ENCODE measurements at places on chromosomes 7 and 10.

GRCh38 chr7:157898802-157899505, 562.1 kb downstream of the DNAJB6 start:
- DNase-seq, result no peak

DNA sequence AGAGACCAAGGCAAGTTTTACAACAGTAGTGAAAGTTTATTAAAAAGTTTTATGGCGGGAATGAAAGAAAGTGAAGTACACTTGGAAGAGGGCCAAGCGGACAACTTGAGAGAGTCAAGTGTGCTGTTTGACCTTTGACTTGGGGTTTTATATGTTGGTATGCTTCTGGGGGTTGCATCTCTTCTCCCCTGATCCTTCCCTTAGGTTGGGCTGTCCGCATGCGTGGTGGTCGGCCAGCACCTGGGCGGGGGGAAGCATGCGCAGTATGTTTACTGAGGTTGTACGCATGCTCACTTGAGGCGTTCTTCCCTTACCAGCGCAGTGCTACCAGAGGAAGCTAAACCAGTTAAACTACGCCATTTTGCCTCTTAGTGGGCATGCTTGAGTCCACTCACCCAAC, 31.9 kb downstream of the NUP42 start:
- no peak for DNase-seq

DNA sequence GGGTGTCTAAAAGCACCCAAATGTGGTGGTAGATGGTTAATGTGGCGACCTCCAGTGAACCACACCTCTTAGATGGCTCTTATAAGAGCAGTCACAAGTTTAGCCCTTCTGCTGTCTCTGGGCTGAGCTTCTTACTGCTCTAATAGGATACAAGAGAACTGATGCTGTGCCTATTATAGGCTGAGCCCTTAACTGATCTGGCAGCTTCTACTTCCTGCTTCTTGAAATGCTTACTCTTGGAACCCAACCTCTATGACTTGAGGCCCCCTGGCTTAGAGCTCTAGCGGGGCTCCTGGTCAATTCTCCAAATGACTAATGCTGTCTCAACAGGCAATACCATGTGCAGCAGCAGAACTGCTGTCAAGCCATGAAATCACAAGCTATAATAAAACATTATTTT, 35.0 kb upstream of the LSM8 start:
- no peak for DNase-seq

GRCh38 chr10:16192337-16192736, 244.5 kb upstream of the PTER start:
- no peak for DNase-seq

GRCh38 chr7:80472491-80473200, 39.2 kb downstream of the GNAT3 start:
- DNase-seq, result no peak

GRCh38 chr10:50601974-50602373, 21.8 kb downstream of the SGMS1 start:
- DNase-seq, result no peak

GRCh38 chr7:57256637-57257375, 124.6 kb upstream of the ZNF479 start:
- no peak for DNase-seq

- DNase-seq, result no peak
These were observed 8.7 kb downstream of the PDLIM1 start for GRCh38 chr10:95282107-95282506.

DNA sequence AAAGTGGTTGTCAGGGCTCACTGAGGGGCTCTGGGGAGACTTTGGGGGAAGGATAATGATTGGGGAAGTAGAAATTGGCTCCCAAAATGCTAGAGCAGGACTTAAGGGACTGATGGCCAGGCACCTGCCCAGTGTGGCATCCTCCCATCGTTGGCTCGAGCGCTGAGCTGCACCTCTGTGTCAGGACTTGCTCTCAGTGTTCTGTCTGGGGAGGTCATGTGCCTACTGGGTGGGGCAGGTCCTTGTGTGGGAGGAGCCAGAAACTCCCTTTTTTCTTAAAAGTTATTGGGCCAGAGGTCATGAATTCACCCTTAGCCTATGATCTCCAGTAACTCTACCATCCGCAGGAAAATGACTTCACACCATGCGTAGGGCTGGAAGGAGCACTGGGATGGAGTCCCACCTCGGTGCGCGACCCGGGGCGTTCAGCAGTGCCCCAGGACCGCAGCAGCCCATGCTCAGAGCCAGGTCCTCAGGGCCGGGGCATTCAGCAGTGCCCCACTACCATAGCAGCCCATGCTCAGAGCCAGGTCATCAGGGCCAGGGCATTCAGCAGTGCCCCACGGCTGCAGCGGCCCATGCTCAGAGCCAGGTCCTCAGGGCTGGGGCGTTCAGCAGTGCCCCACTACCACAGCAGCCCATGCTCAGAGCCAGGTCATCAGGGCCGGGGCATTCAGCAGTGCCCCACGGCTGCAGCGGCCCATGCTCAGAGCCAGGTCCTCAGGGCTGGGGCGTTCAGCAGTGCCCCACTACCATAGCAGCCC, 221.9 kb downstream of the EBF3 start:
- DNase-seq, result no peak

DNA sequence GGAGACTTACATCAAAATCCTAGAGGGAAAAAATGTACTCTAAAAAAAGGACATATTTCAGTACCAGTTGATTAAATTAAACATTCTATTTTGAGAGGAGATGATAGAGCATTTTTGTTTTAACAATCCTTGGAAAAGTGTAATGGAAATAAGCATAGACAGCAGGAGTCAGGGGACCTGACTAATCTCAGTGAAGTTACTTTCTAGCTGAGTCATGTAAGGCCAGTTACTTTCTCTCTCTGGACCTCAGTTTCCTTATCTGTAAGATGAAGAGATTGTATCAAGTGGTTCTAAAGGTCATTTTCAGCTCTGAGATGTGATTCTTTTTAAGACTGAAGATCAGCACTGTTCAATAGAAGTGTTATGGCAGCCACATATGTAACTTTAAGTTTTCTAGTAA, 44.1 kb downstream of the VTI1A start:
- no peak for DNase-seq

GRCh38 chr7:142587578-142588191, 161.6 kb upstream of the PRSS1 start:
- no peak for DNase-seq

DNA sequence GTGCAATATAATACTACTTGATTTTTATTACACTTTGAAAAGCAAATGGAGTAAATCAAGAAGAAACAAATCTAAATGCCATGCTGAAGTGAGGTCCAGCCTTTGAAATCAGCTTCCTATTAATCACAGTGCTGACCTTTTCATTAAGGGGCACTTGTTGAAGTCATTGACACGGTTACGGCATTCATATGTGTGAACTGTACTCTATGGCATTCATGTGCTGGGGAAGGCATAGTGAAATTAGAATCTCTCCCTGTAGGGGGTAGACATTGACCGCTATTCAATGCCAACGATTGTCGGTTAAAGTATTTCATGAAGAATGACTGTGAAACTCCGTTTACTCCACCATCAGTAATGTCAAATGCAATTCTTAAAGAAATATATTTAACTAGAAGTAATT, 296.1 kb upstream of the SEMA3A start:
- DNase-seq, result no peak

DNA sequence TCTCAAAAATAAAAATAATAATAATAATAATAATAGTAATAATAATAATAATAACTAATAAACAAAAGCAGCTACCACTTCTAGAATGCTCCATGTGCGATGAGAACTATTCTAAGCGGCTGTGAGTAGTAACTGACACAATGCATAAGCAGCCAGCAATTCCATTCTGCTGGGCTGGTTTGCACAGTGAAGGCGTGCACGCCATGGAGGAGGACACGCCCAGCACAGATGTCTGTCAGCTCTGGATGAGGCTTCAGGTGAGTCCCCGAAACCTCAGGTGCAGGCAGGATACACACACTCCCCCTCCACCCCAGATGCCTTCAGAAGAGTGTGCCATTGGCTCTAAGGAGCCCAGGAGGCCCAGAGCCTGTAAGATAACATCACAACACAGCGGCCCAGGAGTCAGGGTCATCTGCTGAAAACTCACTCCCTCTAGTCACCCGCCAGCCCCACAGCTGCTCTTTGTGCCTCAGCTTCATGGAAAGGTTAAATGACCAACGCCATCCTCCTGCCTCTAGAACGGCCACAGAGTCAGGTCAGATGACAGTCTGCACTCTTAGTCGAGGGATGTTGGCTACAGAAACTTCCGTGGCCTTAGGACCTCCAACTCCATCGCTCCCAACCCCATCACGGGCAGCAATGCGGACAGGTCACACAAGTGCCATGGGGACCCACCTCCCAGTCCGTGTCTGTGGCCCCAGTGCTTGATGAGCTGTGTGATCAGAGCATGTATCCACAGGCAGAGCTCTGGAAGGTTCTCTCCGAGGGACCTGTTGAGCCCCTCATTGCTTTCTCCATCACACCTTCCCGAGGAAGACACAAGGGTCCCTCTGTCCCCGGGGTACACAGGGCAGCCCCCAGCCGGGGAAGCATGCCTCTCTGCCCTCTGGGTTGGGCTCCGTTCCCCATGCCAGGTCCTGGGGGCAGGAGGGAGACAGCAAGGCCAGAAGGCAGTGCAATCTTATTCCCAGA, 103.9 kb downstream of the CTBP2 start:
- DNase-seq, result no peak

DNA sequence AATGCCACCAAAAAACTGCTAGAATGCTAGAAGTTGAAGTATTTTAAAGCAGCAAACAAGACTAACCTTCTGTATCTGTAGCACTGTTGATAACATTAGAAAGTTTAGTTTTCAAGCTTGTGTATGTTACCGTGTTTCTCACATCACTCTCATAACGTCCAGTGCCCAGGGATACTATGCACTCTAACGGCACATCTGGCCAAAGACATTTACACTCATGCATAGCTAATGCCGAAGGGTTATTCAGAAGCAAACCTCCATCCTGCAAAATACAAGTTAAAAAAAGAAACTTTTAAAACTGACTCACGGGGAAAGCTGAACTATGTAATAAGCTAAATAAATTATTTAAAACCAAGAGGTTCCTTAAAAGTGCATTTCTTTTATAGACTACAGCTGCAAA, 22.9 kb upstream of the NRCAM start:
- no peak for DNase-seq

- DNase-seq, result no peak
These were observed 42.4 kb downstream of the TBATA start for GRCh38 chr10:70742537-70743429.

DNA sequence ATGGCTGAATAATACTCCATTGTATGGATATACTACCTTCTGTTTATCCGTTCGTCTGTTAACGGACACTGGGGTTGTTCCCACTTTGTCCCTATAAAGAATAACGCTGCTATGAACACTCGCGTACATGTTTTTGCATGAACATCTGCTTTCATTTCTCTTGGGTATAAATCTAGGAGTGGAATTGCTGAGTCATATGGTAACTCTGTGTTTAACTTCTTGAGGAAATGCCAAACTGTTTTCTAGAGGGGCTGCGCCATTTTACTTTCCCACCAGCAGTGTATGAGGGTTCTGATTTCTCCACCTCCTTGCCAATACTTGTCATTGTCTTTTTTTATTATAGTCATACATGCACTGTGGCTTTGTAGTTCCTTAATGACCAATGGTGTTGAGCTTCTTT, 20.6 kb upstream of the RASSF4 start:
- no peak for DNase-seq

- no peak for DNase-seq
These were observed 60.3 kb upstream of the TAC1 start for GRCh38 chr7:97671571-97671970.

DNA sequence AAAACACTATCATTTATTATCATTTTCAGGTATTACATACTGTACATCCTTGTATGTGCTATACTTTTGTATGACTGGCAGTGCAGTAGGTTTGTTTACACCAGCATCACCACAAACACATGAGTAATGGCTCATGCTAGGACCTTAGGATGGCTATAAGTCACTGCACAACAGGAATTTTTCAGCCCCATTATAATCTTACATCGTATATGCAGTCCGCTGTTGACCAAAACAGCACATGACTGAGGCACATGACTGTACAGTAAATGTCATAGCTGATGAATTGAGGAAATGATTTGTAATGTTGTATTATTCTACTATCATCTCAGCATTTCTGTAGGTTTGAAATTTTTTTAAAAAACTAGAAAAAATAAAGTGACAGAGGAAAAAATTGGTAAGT, 38.6 kb downstream of the BPGM start:
- DNase-seq, result no peak

- DNase-seq, result peak; percentile 44
These were observed 6.9 kb upstream of the ORAI2 start for GRCh38 chr7:102426268-102427018.

DNA sequence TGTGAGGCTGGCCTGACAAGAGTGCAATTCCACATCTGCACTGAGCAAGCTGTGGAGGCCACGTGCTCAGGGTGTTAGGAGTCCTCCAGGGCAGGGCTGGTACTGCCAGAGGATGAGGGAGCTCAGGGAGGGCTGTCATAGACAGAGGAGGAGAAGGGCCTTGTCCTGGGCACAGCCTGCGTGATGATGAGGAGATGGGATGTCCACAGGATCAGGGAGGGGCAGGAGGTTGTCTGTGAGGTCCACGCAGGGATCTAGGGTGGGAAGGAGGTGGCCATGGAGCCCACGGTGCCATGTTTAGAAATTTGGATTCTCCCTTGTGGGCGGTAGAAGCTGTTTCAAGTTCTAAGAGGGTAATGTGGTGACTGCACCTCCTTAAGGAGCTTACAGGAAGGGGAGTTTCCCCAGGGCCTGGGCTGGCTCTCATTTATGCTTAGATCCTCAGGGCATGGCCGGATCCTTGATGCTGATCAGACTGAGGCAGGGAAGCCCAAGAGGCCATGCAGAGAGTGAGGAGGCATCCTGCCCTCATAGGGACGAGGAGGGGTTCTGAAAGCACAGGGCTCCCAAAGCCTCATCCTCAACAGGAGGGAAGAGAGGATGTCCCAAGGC, 30.3 kb downstream of the CHAT start:
- DNase-seq, result no peak

- no peak for DNase-seq
These were observed 72.1 kb downstream of the USP6NL start for GRCh38 chr10:11539191-11539868.

GRCh38 chr10:7523656-7524055, 112.8 kb upstream of the SFMBT2 start:
- no peak for DNase-seq

DNA sequence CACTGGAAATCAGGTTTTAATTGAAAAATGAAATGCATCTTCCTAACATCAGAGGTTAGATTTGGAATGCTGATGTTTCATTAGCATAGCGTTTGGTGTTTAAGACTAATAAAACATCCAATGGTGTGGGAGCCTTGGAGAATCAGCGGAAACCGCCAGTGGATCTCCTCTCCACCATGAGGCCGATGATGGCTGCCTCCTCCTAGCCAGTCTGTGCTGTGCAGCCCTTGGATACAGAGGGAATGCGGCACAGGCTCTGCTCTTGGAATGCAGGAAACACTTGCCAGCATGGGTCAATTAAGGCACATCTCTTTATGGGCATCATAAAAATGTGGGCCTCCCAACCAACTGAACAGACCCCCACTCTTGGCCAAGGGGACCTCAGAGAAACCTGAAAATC, 259.9 kb downstream of the GLRX3 start:
- no peak for DNase-seq
